ENCODE measurements at places on chromosomes 5 and 9.

DNA sequence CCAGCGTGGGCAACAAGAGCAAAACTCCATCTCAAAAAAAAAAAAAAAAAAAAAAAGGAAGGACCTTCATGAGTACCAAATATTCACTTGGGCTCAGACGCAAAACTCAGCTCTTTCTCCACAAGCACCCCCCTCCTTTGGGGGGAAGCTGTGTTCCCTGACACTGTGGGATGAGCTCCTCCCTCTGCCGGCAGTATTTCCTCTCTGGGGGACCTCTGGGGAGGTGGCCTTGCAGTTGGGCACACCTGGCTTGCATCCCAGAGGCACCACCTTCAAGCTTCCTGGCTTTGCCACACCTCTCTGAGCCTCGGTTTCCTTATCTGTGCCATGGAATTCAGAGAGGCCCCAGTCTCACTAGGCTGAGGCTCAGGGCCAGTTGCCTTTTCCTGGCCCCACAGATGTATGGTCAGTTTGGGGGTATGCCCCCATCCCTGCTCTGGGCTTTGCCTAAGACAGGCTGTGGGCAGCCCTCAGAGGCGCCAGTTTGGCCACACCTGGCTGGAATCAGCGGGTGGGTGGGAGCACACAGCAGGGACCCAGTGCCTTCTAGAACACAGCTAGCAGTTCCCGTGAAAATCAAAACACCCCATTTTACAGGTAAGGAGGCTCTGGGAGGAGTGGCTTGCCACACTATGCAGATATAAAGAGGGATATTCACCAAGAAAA is 157.5 kb upstream of the IER5L start:
- DNase-seq: no peak
- no peak overlapping the region for H3K27ac ChIP-seq
- H3K36me3 ChIP-seq: no peaks in the 10 kb centered on the region
- peaks cover 36% of the 10 kb centered on the region for H3K4me1 ChIP-seq

DNA sequence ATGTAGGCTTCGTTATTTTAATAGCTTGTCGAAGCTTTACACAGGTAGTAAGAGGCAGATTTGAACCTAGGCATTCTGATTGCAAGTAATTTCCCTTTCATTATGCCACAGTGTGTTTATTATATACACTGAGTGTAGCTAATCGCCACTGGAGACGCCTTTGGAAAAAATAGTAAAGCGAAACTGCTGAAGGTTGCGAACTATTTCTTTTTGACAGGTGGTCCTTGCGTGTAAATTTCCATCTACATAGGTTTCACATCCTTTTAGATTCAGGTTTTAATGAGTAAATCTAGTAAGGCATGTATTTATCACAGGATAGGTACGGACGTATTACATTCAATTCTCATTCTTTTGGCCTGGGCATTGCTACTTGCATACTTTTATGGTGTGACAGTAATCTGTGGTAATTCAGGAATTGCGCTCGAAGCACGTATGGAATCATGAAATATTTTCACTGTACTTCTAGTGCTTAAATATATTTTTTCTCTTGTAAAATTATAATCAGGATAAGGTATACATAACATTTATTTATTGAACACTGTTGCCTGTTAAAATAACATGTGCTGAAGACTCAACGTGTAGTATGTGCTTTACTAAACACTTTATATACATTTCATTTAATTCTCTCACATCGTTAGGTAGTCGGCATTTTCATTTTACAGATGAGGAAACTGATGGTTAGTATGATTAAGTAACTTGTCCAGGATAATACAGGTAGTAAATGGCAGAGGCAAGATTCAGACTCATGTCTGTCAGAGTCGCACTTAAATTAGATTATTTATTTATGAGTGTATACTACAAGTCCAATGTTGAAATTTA is 1.8 kb downstream of the MARCHF6 start:
- no peaks in the 10 kb centered on the region for H3K27me3 ChIP-seq
- no peak overlapping the region for H3K27ac ChIP-seq
- H3K4me3 ChIP-seq: peak overlapping the region; percentile 87
- DNase-seq: no peak

- H3K4me1 ChIP-seq: no peaks in the 10 kb centered on the region
- no peak overlapping the region for H3K27ac ChIP-seq
- no peak for DNase-seq
- H3K4me3 ChIP-seq: no peak overlapping the region
- H3K27me3 ChIP-seq: no peaks in the 10 kb centered on the region
Measured at GRCh38 chr5:103605277-103605676, 42.7 kb upstream of the NUDT12 start.

GRCh38 chr5:168647083-168647482 is 67.9 kb upstream of the PANK3 start:
- H3K36me3 ChIP-seq: no peaks in the 10 kb centered on the region
- no peak overlapping the region for H3K27ac ChIP-seq
- no peaks in the 10 kb centered on the region for H3K27me3 ChIP-seq
- DNase-seq: no peak
- no peak overlapping the region for H3K4me3 ChIP-seq

GRCh38 chr5:172658961-172659501 is 18.0 kb downstream of the NEURL1B start:
- H3K36me3 ChIP-seq: no peaks in the 10 kb centered on the region
- no peak overlapping the region for H3K27ac ChIP-seq
- no peak overlapping the region for H3K4me3 ChIP-seq

DNA sequence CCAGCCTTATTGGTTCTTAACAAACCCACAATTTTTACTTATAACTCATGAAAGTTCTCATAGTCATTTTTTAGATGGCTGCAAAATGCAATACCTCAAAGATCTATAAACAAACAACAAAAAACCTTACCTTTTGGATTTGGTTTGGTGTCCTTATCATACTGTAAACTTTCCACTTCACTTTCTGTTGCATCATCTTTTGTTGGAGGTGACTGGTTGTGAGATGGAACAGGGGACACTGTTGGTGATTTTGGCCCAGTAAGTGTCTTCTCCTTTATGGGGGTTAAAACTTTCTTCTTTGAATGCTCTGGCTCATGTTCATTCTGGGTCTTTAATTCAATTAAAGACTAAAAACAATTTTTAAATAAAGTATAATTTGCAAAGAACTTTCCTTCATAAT is 33.4 kb downstream of the CEP120 start:
- DNase-seq: no peak
- H3K4me1 ChIP-seq: no peaks in the 10 kb centered on the region
- no peak overlapping the region for H3K4me3 ChIP-seq
- no peaks in the 10 kb centered on the region for H3K27me3 ChIP-seq
- H3K36me3 ChIP-seq: peaks cover 85% of the 10 kb centered on the region

DNA sequence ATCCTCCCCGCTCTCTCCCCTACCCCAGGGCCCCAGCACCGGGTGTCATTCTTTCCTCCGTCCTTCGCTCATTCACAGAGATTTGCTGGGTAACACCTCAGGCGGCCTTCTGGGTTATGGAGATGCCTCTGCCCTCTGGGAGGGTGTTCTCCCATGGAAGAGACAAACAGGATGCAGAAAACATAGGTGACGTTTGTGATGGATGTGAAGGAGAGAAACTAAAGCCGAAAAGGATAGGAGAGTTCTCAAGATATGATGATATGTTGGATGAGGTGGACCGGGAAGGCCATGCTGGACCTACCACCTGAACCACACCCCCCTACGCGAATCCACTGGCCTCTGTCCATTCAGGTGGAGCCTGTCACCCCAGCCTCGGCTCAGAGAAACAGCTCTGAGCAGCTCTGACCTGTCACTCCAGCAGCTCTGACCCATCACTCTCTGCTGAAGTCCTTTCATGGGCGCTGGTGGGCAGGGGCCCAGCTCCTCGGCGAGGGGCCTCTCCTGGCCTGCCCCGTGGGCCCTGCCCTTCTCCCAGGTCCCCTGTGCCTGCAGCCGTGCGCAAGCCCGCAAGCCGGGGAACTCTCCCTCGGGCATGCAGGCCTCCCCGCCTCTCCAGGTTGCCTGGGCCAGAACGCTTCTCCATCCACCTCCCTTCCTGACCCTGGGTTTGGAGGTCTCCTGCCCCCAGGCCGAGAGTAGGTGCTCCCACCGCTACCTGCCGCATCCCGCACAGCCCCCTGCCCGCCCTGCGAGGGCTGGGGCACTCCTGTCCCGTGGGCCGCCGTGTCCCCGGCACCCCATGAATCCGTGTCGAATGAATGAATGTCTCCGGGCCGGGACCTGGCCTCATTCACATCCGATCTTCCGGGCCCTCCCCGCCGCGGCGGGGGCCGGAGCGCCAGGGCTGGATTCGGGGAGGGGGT is 717 bp upstream of the NCS1 start:
- peaks cover 14% of the 10 kb centered on the region for H3K4me1 ChIP-seq
- peaks cover 28% of the 10 kb centered on the region for H3K27me3 ChIP-seq
- H3K36me3 ChIP-seq: no peaks in the 10 kb centered on the region
- no peak overlapping the region for H3K27ac ChIP-seq

GRCh38 chr9:115098226-115098965 is 19.6 kb downstream of the TNC start:
- no peak overlapping the region for H3K27ac ChIP-seq
- no peak overlapping the region for H3K4me3 ChIP-seq
- no peak for DNase-seq
- no peaks in the 10 kb centered on the region for H3K4me1 ChIP-seq
- peaks cover 3% of the 10 kb centered on the region for H3K27me3 ChIP-seq

- H3K27me3 ChIP-seq: no peaks in the 10 kb centered on the region
- peaks cover 63% of the 10 kb centered on the region for H3K4me1 ChIP-seq
Measured at GRCh38 chr5:157555037-157555640, 20.4 kb downstream of the ADAM19 start.

- DNase-seq: no peak
- no peaks in the 10 kb centered on the region for H3K36me3 ChIP-seq
- H3K4me1 ChIP-seq: no peaks in the 10 kb centered on the region
Measured at GRCh38 chr5:19880458-19880857, 107.5 kb downstream of the CDH18 start.

GRCh38 chr5:82176115-82176814 is 101.9 kb downstream of the RPS23 start:
- no peaks in the 10 kb centered on the region for H3K4me1 ChIP-seq
- H3K27me3 ChIP-seq: no peaks in the 10 kb centered on the region
- H3K36me3 ChIP-seq: no peaks in the 10 kb centered on the region

- H3K27me3 ChIP-seq: no peaks in the 10 kb centered on the region
- peaks cover 27% of the 10 kb centered on the region for H3K4me1 ChIP-seq
- DNase-seq: no peak
- H3K36me3 ChIP-seq: peaks cover 32% of the 10 kb centered on the region
- peak overlapping the region; percentile 91 for H3K4me3 ChIP-seq
Measured at GRCh38 chr5:34916518-34916917, 1.0 kb downstream of the BRIX1 start.

DNA sequence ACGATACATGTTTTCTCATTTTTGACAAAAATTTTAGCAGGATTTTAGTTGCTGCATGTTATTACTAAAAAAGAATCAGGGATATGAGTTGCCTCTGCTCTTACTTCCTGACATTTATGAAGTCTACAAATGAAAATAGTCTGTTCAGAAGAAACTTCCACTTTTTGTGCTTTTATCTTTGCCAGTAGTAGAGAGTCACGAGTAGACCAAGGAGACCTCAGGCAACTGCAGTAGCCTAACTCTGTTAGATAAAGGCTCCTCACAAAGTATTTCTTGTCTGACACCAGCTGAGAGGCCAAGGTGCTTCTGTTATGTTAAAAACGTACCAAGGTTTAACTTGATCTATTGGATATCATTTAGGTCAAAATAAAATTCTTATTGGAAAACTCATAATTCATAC is 333.9 kb downstream of the NR2F1-AS1 start:
- no peaks in the 10 kb centered on the region for H3K36me3 ChIP-seq
- H3K27ac ChIP-seq: no peak overlapping the region
- H3K27me3 ChIP-seq: no peaks in the 10 kb centered on the region
- no peak for DNase-seq

DNA sequence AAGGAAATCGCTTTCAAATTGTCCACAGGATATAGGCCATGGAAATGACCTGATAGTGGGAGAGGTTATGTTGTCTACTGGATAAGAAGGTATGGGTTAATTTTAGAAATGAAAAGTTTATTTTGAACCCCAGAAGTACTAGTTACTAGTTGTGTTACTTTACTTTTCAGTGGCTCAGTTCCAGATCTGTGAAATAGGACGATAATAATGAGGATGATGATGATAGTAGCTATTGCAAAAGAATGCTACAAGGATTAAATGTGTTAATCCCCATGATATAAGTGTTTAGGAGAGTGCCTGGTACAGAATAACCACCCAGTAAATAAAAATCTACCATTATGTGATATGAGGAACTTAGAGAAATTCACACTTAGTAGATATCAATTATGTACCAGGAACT is 120.8 kb downstream of the PDE4D start:
- H3K36me3 ChIP-seq: no peaks in the 10 kb centered on the region
- H3K4me1 ChIP-seq: peaks cover 7% of the 10 kb centered on the region
- no peak overlapping the region for H3K27ac ChIP-seq
- no peak for DNase-seq

DNA sequence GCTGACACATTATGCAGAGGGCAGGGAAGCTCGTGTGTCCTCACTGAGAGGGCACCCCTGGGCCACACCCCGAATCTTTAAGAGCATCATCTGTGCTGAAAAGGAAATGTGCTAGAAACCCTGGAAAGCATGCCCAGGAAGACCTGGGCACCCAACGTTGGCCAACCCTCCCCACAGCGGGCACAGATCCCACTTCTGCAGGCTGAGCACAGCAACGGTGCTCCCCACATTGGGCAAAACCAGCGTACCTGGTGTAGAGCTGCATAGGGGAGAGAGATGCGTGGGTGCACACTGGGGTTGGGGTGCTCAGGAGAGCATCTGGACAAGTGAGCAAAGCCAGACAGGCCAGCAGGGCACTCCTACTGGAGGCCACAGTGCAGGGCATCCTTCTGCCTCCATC is 32.6 kb downstream of the ROR2 start:
- no peak overlapping the region for H3K27ac ChIP-seq
- H3K4me1 ChIP-seq: no peaks in the 10 kb centered on the region
- peaks cover 10% of the 10 kb centered on the region for H3K27me3 ChIP-seq

- DNase-seq: no peak
- no peak overlapping the region for H3K4me3 ChIP-seq
- no peak overlapping the region for H3K27ac ChIP-seq
- H3K27me3 ChIP-seq: no peaks in the 10 kb centered on the region
- H3K36me3 ChIP-seq: peaks cover 4% of the 10 kb centered on the region
- H3K4me1 ChIP-seq: peaks cover 75% of the 10 kb centered on the region
Measured at GRCh38 chr9:137630126-137630525, 11.3 kb downstream of the EHMT1 start.

- peaks cover 2% of the 10 kb centered on the region for H3K27me3 ChIP-seq
- no peaks in the 10 kb centered on the region for H3K36me3 ChIP-seq
- no peak overlapping the region for H3K4me3 ChIP-seq
Measured at GRCh38 chr5:115396081-115396480, 99.6 kb upstream of the CCDC112 start.

GRCh38 chr5:53262348-53262970 is 152.9 kb upstream of the MOCS2 start:
- DNase-seq: no peak
- no peaks in the 10 kb centered on the region for H3K36me3 ChIP-seq
- no peak overlapping the region for H3K27ac ChIP-seq
- no peak overlapping the region for H3K4me3 ChIP-seq
